ENCODE measurements at places on chromosomes 4 and X. TPM values are rescaled to one million over a fixed set of nuclear protein-coding genes. Genes with fewer than 3 reads are reported as not detected.

The ABLIM2 gene
- 22.6 TPM for total RNA-seq

The TRPC5OS gene
- total RNA-seq = not detected

GRCh38 chrX:71178908-71179307, 34.3 kb downstream of the NLGN3 start:
- no peak for DNase-seq

DNA sequence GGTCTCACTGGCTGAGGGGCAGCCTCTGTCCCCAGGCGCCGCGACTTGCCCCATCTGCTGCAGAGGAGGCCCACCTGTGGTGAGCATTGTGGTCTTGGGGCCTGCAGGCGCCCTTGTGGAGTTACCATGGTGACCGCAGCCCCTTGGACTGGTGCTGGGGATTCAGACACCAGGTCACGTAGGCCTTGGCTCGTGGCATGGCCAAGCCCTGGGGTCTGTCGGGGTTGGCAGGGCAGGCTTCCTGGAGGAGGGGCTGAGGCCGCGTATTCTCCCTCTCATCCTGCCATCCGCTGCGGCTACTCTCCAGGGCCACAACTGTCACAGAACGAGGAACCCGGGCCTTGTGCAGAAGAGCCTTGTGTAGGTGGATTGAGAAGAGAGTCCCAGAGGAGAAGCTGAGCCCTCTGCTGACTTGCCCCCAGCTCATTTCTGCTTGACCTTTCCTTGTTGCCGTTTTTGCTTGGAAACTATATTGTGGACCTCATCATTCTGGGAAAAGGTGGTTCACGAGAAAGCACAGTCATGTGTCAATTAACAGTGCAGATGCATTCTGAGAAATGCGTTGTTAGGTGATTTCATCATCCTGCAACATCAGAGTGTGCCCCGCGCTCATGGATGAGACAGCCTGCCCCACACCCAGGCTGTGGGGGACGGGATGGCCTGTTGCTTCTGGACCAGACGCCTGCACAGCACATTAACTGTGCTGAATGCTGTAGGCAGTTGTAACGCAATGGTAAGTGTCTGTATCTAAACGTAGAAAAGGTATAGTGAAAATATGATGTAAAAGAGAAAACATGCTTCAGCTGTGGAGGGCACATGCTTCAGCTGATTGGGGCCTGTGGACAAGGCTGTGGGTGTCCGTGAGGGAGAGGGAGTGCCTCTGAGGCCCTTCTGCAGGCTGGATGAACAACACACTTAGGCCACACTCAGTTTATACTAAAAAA, 38.5 kb downstream of the TRMT44 start:
- DNase-seq = no peak

The SPACA5 gene
- not detected for total RNA-seq

DNA sequence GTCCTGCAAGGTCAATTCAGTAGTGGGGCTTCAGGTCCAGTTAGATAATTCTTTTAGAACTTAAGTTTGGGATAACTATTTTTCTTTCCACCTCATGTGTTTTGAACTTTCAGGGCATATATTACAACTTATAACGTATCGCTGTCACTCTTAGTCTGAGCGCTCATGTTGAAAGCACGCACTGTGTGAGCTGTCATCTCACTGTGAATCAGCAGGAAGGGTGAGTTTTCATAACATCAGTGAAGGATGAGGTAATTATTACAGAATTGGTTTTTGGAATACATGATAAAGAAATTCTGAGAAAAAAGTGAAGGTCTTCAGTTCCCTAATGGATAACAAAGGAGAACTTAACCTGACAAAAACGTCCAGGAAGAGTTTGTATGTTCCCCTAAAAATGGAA, 45.1 kb upstream of the SLC4A4 start:
- no peak for DNase-seq

The F11 gene
- total RNA-seq = 0.35 TPM

GRCh38 chr4:12636191-12636590, 847.9 kb downstream of the RAB28 start:
- no peak for DNase-seq

- no peak for DNase-seq
These were observed 6.6 kb downstream of the HCCS start for GRCh38 chrX:11117745-11118144.

- no peak for DNase-seq
These were observed 2.9 kb downstream of the EDA start for GRCh38 chrX:69618803-69619202.

The PAGE1 gene
- not detected for total RNA-seq

- peak; percentile 88 for DNase-seq
These were observed at the start of gene PRRG1 for GRCh38 chrX:37349221-37350033. TSS of gene PRRG1 (plus strand) at chrX:37349364. CDS start at chrX:37406250, 56,886 bp downstream.

The XKRX gene
- 0.11 TPM for total RNA-seq

The CCSER1 gene
- total RNA-seq = 15.7 TPM

All from cardiac septum (tissue), 1 donor.